T-helper 2 cell (primary cell): ENCODE measurements at places on chromosomes 3 and 15.

DNA sequence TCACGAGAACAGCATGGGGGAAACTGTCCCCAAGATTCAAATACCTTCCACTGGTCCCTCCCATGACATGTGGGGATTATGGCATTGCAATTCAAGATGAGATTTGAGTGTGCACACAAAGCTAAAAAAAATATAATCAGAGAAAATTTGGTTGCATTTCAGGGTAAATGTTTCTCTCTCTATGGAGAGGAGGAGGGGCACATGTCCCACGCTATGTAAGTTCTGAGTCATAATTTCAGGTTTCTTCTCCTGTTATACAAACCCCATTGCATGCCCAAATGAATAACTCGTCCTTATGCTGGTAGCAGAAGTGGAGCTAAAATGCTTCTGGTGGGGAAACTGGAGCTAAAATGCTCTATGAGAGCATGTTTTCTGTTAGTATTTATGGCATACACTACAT lies 209.7 kb upstream of the DCBLD2 start:
- DNase-seq: no peak

DNA sequence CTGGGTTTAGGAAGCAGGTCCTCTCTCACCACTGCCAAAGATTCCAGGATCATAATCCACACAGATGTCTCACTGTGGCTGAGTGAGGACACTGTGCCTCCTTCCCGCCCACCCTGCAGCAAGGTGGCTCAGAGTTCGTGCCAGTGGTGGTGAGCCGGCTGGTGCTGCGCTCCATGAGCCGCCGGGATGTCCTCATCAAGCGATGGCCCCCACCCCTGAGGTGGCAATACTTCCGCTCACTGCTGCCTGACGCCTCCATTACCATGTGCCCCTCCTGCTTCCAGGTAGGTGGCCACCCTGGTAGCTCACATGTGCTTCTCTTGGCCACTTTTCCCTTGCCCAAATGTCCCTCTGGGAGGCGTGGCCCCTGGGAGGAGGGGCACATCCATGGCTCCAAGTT lies 9.0 kb upstream of the RHO start:
- no peak for DNase-seq

GRCh38 chr15:68061602-68062001 lies 7.5 kb downstream of the PIAS1 start:
- DNase-seq: no peak

GRCh38 chr15:66994927-66995656 lies 70.3 kb upstream of the SMAD3 start:
- no peak for DNase-seq
